ENCODE measurements at places on chromosomes 1 and 21.

GRCh38 chr1:24374891-24375786, 38.4 kb downstream of the STPG1 start:
- DNase-seq = peak; percentile 98

DNA sequence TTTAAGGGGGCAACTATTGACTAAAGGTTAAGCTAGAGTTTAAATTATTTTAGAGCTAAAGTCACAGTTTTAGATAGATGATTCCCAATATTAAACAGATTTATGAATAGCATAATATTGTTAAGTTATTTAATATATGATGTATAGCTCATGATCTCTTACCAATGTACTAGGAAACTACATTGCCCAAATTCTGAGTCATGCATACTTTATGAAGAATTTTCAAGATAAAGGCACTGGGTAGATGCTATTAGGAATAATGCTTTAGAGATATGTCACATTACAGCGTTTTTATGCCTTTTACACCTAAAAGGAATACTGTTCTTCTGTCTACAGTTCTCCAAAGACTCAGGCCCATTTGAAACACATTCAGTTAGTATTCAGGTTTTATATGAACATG, 215.1 kb downstream of the NCAM2 start:
- DNase-seq = no peak

GRCh38 chr1:38454236-38454635, 405.3 kb downstream of the RRAGC start:
- DNase-seq = no peak

DNA sequence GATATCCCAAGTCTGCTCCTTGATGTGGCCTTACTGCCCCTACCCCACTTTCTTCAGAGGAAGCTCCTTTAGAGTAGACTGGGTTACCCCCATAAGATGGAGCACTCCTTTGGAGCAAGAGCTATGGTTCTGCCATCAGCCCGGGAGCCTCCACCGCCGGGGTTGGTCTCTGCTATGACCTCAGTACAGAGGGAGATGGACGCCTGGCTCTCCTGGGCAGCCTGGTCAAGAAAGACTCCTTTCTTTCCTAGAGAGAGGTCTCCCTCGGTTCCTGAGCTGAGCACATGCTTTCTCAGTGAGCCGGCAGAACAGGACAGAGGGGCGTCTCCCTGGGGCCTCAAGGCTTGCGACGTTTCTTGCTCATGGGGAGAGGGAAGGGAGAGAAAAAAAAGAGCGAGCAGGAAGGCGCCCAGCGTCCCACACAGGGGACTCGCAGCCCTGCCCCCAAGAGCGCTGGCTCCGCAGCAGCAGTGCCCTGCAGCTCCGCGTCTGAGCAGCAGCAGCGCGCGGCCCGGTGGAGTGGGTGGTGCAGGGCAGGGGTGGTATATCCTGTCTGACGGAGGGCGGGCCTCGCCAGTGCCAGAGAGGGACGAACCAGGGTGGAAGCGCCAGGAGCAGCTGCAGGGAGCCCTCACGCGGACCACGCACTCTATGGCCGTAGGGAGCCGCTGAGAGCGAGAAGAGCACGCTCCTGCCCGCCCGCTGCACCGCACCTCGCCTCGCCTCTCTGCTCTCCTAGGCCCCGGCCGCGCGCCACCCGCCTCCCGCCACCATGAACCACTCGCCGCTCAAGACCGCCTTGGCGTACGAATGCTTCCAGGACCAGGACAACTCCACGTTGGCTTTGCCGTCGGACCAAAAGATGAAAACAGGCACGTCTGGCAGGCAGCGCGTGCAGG, at the start of gene PKP1:
Gene PKP1 (plus strand): TSS at position 576 of the 899 bp plus-strand sequence. CDS start 197 bp downstream, at position 773.
- no peak for DNase-seq

DNA sequence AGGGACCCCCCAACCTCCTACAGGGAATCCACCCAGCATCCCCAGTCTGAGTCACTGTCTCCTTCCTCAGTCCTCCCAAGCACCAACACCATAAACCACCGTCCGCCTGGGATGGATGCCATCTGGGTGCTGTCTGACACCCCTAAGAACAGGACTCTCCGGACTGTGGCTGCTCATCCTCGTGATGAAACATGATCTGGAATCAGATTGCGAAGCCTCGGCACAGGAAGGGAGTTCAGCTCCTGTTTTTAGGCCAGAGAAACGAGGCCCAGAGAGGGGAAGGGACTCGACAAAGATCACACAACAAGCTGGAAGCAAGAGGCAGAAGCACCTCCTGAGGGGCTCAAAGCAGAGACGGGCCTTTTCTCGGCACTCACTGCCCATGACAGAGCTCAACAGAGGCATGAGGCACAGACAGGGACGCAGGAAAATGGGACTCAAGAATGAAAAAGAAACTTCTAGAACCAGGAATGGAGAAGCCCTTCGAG, 8.4 kb downstream of the KCNN3 start:
- no peak for DNase-seq

GRCh38 chr1:17016317-17016661, 4.6 kb upstream of the ATP13A2 start:
- DNase-seq = peak; percentile 69

- DNase-seq = no peak
Measured at GRCh38 chr1:197252973-197253372, 15.1 kb upstream of the CRB1 start.

- no peak for DNase-seq
Measured at GRCh38 chr1:207497941-207498340, 2.0 kb downstream of the CR1 start.
